ENCODE measurements at places on chromosomes 13 and 19. TPM values are rescaled to one million over a fixed set of nuclear protein-coding genes. Genes with fewer than 3 reads are reported as not detected.

Gene GIPR
- not detected for total RNA-seq

Gene MYO9B
- total RNA-seq = 80.9 TPM

Gene NLRP7
- total RNA-seq = not detected

Gene ATP1A3
- total RNA-seq = not detected

Gene ZNF723
- not detected for total RNA-seq

Gene MED26
- total RNA-seq = 7.6 TPM

Gene TEX30
- 35.4 TPM for total RNA-seq

Gene PSG3
- total RNA-seq = 0.87 TPM

Gene LENG1
- 9.5 TPM for total RNA-seq

Gene WTIP
- total RNA-seq = 14.9 TPM

Gene NFIX
- total RNA-seq = 7.1 TPM

Gene DENND1C
- total RNA-seq = not detected

Gene CEACAM16
- not detected for total RNA-seq

Gene NBEA
- total RNA-seq = 1.2 TPM

Gene RNF17
- total RNA-seq = not detected

Gene HIPK4
- total RNA-seq = not detected

Gene DMKN
- total RNA-seq = not detected

Gene DHDH
- total RNA-seq = not detected

Gene MEIOSIN
- total RNA-seq = not detected

Gene GFY
- total RNA-seq = not detected

Gene VSTM1
- total RNA-seq = not detected

Gene TMEM272
- total RNA-seq = not detected

Gene CYP2F1
- total RNA-seq = not detected

Gene WDR62
- total RNA-seq = 9.1 TPM

Data from mammary microvascular endothelial cell (primary cell).